ENCODE measurements at places on chromosomes 1 and 21.

GRCh38 chr1:110771245-110772022 lies 96.7 kb upstream of the KCNA3 start:
- DNase-seq = no peak

DNA sequence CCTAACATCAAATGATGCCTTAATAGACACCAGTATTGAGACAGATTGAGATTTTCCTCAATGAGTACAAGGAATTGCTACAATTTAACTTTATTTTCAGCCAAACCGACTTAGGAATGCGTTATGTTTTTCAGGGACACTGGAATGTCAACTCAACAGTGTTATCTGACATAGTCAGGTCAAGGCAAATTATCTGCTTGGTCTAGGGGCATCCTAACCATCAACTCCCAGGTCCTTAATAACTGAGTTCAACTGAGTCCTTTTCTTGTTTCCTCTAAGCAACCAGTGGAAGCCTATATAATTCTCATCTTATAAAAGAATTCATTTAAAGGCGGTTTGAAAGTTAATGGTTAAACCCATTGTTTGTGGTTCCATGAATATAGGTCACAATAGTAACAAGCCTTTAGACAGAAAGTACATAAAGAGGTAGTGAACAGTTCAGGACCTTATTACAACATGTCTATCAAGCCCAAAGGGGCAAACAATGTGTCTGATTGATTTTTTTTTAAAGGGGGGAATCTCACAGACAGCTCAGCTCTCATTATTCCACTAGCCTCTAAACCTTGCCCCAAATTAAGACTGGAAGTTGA lies 32.3 kb upstream of the NR5A2 start:
- no peak for DNase-seq

DNA sequence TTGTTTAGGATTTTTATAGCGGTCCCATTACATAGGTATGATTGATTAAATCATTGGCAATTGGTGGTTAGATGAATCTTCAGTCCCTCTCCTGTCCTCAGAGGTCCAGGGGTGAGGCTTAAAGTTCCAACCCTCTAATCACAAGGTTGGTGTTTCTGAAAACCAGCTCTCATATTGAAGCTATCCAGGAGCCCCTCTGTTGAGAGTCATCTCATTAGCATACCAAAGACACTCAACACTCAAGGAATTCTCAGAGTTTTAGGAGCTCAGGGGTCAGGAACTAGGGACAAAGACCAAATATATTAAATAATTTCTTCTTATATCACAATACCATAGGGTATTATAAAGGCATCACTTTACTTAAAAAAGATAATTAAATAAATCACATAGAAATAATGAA lies 23.3 kb downstream of the FCRL2 start:
- no peak for DNase-seq

DNA sequence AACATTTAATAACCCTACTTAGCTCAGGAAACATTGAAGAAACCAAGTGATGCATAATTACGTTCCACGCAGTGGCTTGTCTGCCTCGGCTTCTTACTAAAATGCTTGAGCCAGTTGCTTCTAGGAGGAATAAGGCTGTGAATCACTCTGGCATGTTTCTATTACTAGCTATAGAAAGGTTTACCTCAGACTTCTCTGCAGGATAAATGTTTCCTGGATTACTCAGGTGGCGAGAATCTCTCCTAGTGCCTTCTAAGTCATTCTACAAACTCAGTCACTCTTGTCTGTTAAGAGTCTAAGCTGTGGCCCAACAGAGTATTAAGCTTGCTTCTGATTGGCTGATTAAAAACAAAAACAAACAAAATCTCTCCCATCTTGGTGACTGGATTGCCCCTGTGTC lies 92.0 kb upstream of the RALGPS2 start:
- no peak for DNase-seq

DNA sequence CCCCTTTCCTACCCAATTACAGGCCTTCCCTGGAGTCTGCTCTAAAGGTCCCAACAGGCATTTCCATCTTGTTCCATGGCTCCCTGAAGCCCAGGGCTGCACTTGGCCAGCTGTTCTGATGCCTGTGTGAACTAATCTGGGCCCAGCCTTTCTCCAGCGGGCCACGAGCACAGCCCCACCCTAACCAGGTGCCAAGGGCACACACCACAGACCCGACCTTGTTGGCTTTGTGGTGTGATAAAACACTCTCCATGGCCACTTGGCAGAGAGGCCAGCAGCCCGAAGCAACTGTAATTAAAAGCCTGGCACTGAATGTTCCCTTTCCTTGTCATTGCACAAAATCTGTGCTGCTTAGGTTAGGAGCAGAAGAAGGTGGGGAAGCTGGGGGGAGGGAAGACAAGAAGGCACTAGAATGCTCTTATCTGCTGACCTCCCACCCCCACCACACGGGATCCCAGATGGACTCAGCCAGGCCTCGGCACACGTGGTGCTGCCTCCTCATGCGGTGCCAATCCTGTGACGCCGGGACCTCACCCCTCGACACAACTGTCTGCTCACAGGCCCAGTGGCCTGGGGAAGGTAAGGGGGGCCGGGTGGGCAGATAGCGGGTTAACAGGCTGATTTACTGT lies 9.9 kb downstream of the HCRTR1 start:
- no peak for DNase-seq

DNA sequence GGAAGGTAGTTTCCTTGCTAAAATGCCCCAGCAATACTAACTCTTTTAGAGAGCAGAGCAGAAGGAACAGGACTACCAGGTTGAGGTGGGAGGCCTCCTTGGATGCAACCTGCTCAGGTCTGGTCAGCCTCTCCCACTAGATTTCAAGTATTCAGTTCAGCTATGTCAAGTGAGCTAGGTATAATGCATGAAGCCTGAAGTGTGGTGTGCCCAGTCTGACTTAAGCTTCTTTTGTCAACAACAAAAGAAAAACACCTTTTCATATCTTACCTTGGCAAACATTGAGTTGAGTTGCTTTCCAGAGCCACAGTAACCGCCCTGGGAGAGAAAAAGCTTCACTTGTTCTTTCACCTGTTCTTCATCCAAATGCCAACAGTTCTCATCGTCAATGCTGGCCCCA lies 47.8 kb downstream of the UROD start:
- no peak for DNase-seq

- no peak for DNase-seq
These were observed 105.5 kb downstream of the HLCS start for GRCh38 chr21:36860736-36861594.

DNA sequence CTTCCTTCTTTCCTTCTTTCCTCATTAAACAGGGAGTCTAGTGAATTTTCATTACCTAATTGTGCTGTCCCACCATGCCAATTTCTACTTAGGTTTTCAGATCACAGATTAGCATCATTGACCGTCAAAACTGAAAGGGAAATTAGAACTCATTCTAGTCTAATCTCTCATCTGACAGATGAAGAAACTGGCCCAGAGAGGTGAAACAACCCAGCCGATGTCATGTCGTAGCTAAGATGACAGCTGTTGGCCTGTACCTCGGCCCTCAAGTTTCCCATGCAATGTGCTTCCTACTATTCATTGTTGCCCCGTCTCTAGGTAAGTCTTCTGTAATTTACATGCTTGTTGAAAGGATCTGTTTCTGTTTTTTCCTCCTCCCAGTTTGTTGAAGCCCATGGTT lies 128.2 kb upstream of the KIAA0040 start:
- DNase-seq = no peak

DNA sequence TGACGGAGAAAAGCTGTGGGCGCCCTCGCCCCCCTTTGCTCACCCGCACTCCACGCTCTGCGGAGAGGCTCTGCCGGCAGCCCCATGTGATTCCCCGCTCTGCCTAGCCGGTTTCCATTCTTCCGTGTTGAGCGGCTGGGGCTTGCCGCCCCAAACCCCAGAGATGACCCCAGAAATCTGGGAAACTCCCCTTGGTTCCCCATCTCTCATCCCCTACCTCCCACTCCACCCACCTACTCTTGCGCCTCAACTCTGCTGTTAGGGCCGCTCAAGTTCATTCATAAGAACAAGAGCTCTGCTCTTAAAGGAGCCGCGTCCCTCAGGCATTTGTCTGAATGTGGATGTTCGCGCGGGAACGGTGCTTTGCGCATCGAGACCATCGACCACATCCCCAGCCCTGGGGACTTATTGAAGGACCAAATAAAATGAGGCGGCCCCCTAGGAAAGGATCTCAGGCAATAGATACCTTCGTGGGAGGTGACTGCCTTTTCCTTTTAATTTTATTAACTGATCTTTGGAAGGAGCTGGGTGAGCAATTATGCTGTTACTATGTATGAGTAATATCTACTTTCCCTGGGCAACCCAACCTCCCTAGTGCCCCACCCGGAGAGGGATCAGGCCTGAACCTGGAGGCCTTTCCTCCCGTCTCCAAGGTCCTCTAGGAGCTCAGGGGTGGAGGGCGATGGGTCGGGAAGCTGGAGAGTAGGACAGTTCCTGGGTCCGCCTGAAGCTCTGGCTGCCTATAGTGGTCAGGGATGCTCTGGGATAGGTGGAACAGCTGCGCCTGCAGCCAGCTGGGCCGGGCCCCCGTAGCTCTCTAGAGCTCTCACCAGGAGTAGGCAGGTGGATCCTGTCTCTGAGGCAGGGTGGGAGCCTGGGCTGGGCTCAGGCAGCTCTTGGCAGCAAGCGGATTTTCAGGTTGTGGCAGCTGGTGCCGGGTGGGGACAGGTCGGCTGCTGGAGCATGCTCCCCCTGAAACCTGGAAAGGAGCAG lies 898 bp downstream of the MFSD2A start:
- DNase-seq = peak; percentile 18

GRCh38 chr1:13828454-13829151 lies 128.6 kb downstream of the PRDM2 start:
- no peak for DNase-seq

GRCh38 chr1:119831027-119831426 lies 19.8 kb upstream of the REG4 start:
- no peak for DNase-seq

- DNase-seq = no peak
These were observed 7.9 kb upstream of the TRAF5 start for GRCh38 chr1:211318576-211319280.

- no peak for DNase-seq
These were observed 53.0 kb downstream of the PBX1 start for GRCh38 chr1:164611754-164612642.

DNA sequence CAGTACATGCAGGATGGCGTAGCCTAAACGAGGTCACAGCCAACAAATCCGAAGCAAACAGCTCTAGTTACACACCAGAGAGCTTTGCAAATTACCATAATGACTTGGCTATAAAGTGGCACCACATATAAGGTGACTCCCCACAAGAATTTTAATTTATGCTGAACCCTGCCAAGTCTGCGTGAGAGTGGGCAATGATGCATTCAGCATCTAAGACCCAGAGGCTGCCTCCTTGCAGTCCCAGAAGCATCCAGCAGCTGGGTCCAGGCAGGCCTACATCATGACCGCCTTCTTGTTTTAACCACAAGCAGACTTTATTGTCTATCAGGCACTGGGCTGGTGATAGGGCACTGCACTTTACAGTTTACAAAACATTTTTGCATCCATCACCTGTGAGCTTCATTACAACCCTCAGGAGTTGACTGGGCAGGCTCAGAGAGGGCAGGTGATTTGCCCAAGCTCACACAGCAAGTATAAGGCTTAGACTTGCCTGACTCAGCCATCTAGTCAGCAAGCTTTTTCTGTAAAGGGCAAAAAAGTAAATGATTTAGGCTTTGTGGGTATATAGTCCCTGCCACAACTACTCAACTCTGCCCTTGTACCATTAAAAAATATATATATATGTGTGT lies 134.6 kb downstream of the GLIS1 start:
- no peak for DNase-seq

DNA sequence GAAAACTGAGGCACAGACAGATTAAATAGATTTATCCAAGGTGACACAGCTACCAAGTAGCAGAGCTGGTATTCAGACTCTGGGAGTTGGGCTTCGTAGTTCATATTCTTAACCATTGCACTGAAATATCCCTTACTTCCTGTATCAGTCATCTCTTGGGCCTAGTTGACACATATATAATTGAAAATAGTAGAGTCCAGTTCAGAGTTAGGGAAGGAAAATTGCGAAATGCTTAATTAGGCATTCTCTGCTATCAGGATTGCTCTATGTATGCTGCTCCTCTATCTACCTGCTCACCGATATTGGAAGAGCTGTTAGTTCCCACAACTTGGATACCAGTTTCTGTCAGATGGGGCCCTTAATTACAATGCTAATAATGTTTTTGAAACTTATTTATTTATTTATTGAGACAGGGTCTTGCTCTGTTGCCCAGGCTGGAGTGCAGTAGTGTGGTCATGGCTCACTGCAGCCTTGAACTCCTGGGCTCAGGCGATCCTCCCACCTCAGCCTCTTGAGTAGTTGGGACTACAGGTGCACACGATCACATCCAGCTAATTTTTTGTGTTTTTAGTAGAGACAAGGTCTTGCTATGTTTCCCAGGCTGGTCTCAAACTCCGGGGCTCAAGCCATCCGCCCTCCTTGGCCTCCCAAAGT lies 8.2 kb downstream of the RCOR3 start:
- DNase-seq = no peak

GRCh38 chr1:47388030-47388890 lies 27.8 kb upstream of the FOXE3 start:
- DNase-seq = no peak

GRCh38 chr1:96843601-96844000 lies 122.0 kb downstream of the PTBP2 start:
- no peak for DNase-seq

- no peak for DNase-seq
These were observed 13.8 kb upstream of the POGZ start for GRCh38 chr1:151472856-151473731.

DNA sequence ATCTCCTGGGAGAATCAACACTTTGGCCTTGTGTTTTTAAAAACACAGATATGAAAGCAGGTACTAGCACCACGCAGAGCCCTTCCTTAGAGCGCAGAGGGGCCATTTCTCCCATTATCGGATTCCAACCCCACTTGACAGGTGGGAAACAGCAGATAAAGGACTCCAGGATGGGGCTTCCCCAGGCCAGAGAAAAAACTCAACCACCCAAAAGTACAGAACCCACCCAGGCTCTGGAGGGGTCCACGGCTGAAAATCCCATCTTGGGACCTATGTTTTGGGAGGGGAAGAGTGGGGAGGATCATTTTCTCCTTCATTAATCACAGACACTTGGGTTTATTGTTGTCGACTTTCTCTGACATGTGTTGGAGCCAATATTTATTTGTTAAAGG lies 27.1 kb upstream of the COL18A1 start:
- DNase-seq = no peak

- no peak for DNase-seq
These were observed 5.8 kb downstream of the ELF3 start for GRCh38 chr1:202016022-202016810.

DNA sequence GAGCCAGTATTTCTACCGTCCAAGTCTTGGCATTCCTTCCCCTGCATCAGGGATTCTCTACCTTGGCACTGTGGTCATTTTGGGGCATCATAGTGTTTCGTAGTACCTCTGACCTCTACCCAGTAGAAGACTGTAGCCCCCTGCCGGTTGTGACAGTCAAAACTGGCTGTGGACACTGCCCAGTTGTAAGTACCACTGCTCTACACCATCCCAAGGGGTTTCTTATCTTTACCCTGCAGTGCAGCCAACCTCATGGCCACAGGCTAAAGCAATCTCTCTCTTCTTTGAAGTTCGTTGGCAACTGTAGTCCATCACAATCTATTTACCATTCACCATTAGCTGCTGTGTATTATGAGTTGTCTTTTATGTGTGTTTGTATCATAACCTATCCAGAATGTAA lies 29.3 kb upstream of the ERO1B start:
- no peak for DNase-seq

GRCh38 chr1:193472430-193472829 lies 286.0 kb upstream of the B3GALT2 start:
- DNase-seq = no peak
